ENCODE measurements at places on chromosomes 1 and 21. TPM values are rescaled to one million over a fixed set of nuclear protein-coding genes. Genes with fewer than 3 reads are reported as not detected.

- H3K36me3 ChIP-seq = peaks cover 12% of the 10 kb centered on the region
- no peaks in the 10 kb centered on the region for H3K4me1 ChIP-seq
- no peak overlapping the region for H3K27ac ChIP-seq
- H3K27me3 ChIP-seq = peaks cover 4% of the 10 kb centered on the region
These were observed 27.0 kb upstream of the NID1 start for GRCh38 chr1:236091933-236092318.

- peaks cover 8% of the 10 kb centered on the region for H3K27me3 ChIP-seq
- H3K36me3 ChIP-seq = no peaks in the 10 kb centered on the region
- H3K4me3 ChIP-seq = peak overlapping the region; percentile 70
- no peak overlapping the region for H3K27ac ChIP-seq
These were observed 39.1 kb upstream of the NFIA start for GRCh38 chr1:61043010-61043820.

DNA sequence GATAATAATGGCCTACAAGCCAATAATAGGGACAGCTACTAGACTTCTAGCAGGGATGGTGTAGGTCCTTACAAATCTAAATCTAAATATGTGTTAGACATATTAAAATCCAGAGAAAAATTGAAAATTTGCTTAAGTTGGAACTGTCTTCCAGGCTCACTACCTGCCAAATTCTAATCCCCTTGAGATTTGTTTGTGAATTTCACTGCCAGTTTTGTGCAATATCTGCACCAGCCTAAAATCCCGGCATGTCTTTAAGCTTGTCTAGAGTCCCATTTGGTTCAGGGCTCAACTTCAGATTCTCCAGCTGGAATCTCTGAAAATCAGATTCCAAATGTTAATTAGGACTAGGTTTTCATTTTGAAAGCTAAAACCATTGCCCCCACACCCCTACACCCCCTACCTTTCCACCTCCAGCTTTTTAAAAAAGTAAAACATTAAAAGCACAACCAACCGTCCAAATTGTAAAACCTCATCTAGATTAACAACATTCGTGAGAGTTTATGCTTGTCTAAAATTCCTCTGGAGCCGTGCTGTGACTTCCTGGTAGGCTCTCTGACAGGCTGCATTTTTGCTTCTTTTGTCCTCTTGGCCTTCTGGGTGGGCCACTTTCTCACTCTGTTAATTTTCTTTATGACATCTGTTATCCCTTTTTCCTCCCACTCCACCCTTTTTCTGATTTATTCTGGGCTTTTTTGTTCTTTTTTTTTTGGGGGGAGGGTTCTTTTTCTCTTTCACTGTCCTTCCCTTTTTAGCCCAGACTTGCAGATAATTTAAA is 348.7 kb downstream of the PAPPA2 start:
- H3K27ac ChIP-seq = no peak overlapping the region
- no peaks in the 10 kb centered on the region for H3K36me3 ChIP-seq
- H3K27me3 ChIP-seq = no peaks in the 10 kb centered on the region
- no peak overlapping the region for H3K4me3 ChIP-seq
- peaks cover 8% of the 10 kb centered on the region for H3K4me1 ChIP-seq

Gene PPFIA4
- 74.7 TPM for total RNA-seq

- no peaks in the 10 kb centered on the region for H3K4me1 ChIP-seq
- peaks cover 3% of the 10 kb centered on the region for H3K27me3 ChIP-seq
- no peak overlapping the region for H3K4me3 ChIP-seq
- H3K36me3 ChIP-seq = no peaks in the 10 kb centered on the region
- no peak overlapping the region for H3K27ac ChIP-seq
- DNase-seq = no peak
These were observed 40.5 kb downstream of the EPHB2 start for GRCh38 chr1:22751124-22751531.

- DNase-seq = no peak
- H3K36me3 ChIP-seq = peaks cover 6% of the 10 kb centered on the region
- H3K4me3 ChIP-seq = no peak overlapping the region
These were observed 41.8 kb downstream of the ADAMTS5 start for GRCh38 chr21:26925122-26925521.

- no peak overlapping the region for H3K4me3 ChIP-seq
- no peaks in the 10 kb centered on the region for H3K36me3 ChIP-seq
- no peak overlapping the region for H3K27ac ChIP-seq
These were observed 189.2 kb downstream of the CDC7 start for GRCh38 chr1:91689641-91690481.

Gene EPS15
- 139 TPM for total RNA-seq

DNA sequence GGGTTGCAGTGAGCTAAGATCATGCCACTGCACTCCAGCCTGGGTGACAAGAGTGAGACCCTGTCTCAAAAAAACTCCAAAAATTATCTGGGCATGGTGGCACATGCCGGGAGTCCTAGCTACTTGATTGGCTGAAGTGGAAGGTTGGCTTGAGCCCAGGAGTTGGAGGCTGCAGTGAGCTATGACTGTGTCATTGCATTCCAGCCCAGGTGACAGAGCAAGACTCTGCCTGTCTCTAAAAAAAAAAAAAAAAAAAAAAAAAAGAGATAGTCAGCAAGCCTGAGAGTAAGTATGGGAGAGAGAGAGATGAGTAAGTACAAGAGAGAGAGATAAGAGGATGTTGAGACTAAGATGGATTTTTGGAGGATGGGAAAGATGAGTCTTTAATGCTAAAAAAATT is 180.8 kb upstream of the CACYBP start:
- no peak overlapping the region for H3K4me3 ChIP-seq
- H3K4me1 ChIP-seq = no peaks in the 10 kb centered on the region
- peaks cover 2% of the 10 kb centered on the region for H3K27me3 ChIP-seq
- no peaks in the 10 kb centered on the region for H3K36me3 ChIP-seq
- DNase-seq = no peak
- no peak overlapping the region for H3K27ac ChIP-seq
